Thoracic aorta (tissue), 2 donors: ENCODE measurements at places on chromosomes 16 and 17. TPM values are rescaled to one million over a fixed set of nuclear protein-coding genes. Genes with fewer than 3 reads are reported as not detected.
A peak's percentile ranks its signal among the peaks of the same experiment; 100 is the strongest.

GRCh38 chr17:7864995-7865650 lies 7.3 kb downstream of the CYB5D1 start:
- no peak overlapping the region for H3K4me3 ChIP-seq
- no peaks in the 10 kb centered on the region for H3K4me1 ChIP-seq
- DNase-seq: no peak
- H3K27ac ChIP-seq: no peak overlapping the region

The PERCC1 gene
- not detected for total RNA-seq

The RGS11 gene
- total RNA-seq: 16.8 TPM

The NUFIP2 gene
- 65.8 TPM for total RNA-seq

DNA sequence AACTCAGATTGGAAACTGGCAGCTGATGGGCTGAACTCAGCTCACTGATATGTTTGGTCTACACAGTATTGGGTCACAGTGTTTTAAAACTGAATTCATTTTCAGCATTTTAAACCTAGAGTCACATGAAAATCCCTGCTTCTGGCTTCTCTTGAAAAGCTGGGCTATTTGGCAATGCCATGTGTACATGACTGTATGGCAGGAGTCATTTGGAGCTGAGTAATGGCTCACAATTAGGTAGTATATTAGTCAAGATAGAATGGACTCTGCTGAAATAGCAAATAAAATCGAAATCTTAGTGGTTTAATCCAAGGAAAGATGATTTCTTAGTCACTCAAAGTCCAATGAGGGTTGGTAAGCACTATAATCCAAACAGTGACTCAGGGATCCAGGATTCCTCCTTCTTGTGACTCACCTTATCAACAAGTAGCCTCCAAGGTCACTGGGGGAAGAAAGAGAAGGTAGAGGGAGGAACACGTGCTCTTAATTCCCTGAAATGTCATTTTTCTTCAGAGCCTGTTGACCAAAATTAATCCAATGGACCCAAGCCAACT lies 13.9 kb upstream of the PMP22 start:
- no peaks in the 10 kb centered on the region for H3K36me3 ChIP-seq
- no peak for DNase-seq
- H3K4me3 ChIP-seq: no peak overlapping the region
- H3K27me3 ChIP-seq: no peaks in the 10 kb centered on the region
- no peak overlapping the region for H3K27ac ChIP-seq
- no peaks in the 10 kb centered on the region for H3K4me1 ChIP-seq

- no peaks in the 10 kb centered on the region for H3K27me3 ChIP-seq
- no peak for DNase-seq
- peaks cover 8% of the 10 kb centered on the region for H3K4me1 ChIP-seq
- no peak overlapping the region for H3K27ac ChIP-seq
Measured at GRCh38 chr17:81306491-81306890, 11.4 kb upstream of the SLC38A10 start.

DNA sequence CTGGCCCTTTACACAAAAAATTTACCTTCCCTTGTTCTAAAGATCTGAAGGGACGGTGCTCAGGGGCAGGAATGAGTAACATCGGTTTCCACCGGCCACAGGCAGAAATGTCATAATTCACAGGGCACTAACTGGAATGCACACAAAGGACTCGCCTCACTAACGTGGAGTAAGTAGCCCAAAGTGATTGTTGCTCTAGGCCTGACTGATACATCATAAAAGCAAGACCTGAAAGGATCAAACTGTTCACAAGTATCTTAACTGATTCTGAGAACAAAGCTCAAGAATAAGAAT lies 8.9 kb upstream of the TCF25 start:
- H3K4me1 ChIP-seq: no peaks in the 10 kb centered on the region
- no peaks in the 10 kb centered on the region for H3K36me3 ChIP-seq
- no peaks in the 10 kb centered on the region for H3K27me3 ChIP-seq
- H3K27ac ChIP-seq: no peak overlapping the region
- no peak overlapping the region for H3K4me3 ChIP-seq

The PNMT gene
- 3.1 TPM for total RNA-seq

The SLC16A6 gene
- 0.41 TPM for total RNA-seq

The ZP2 gene
- total RNA-seq: not detected

The SEZ6L2 gene
- total RNA-seq: 1.4 TPM

DNA sequence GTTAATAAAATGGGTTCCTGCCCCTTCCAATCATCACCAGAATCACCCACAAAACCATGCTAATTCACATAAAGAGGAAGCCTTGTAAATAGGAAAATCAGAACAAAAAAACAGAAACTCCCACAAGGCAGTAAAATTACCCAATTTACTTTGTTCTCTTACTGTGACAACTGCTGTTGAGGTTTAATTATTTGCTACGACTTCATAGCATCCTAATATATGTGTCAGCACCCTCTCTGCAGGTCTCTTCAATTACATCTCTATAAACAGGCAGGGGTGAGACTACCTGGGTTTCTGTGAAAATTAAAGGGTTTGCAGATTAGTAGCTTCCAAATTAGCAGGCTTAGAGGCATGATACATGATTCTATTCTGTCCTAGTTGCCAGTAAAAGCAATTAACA lies 2.7 kb downstream of the WDR59 start:
- DNase-seq: no peak
- no peak overlapping the region for H3K27ac ChIP-seq
- H3K36me3 ChIP-seq: no peaks in the 10 kb centered on the region
- no peaks in the 10 kb centered on the region for H3K27me3 ChIP-seq
- no peak overlapping the region for H3K4me3 ChIP-seq
- peaks cover 6% of the 10 kb centered on the region for H3K4me1 ChIP-seq

DNA sequence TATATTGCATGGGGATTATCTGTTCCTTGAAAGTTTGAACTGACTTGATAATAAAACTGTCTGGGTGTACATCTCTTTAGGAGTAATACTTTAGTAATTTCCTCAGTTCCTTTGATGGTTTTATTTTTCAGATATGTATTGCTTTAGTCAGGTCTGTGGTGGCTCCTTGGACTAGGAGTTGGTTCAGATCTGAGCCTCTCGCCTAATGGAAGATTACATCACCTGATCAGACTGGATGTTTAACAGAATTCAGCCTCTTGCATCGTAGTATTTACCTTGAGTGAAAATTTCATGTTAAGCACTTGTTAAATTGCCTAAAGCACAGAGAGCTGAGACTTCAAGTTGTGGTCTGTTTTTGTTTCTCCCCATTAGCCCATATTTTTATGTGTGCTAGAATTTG lies 267.3 kb downstream of the MAP2K4 start:
- no peak overlapping the region for H3K4me3 ChIP-seq
- H3K27me3 ChIP-seq: no peaks in the 10 kb centered on the region
- no peaks in the 10 kb centered on the region for H3K36me3 ChIP-seq
- peak overlapping the region; percentile 51 for H3K27ac ChIP-seq
- DNase-seq: no peak

DNA sequence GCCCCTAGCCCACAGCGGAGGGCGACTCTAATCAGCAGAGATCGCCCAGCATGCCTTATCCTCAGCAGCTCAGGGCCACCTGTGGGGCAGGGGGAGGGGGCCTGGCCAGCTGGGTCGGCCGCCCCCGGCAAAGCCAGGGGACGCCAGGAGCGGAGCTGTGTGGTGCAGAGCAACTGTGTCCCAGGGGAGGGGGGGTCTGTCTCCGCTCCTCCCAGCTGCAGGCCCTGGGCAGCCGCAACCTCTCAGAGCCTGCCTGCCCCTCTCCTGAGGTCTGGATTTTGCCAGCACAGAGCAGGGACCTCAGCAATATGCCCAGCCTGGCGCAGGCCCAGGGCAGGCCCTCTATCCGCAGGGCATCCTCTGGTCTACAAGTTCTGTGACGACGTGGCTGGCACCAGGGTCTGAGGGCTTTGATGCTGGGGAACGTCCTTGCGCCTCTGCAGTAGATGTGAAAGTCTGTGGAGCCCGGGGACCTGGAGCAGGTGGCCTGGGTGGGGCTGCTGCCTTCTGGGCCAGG lies 36.5 kb upstream of the SLC38A10 start:
- peaks cover 13% of the 10 kb centered on the region for H3K4me1 ChIP-seq
- no peak overlapping the region for H3K4me3 ChIP-seq
- no peak for DNase-seq
- H3K36me3 ChIP-seq: no peaks in the 10 kb centered on the region

DNA sequence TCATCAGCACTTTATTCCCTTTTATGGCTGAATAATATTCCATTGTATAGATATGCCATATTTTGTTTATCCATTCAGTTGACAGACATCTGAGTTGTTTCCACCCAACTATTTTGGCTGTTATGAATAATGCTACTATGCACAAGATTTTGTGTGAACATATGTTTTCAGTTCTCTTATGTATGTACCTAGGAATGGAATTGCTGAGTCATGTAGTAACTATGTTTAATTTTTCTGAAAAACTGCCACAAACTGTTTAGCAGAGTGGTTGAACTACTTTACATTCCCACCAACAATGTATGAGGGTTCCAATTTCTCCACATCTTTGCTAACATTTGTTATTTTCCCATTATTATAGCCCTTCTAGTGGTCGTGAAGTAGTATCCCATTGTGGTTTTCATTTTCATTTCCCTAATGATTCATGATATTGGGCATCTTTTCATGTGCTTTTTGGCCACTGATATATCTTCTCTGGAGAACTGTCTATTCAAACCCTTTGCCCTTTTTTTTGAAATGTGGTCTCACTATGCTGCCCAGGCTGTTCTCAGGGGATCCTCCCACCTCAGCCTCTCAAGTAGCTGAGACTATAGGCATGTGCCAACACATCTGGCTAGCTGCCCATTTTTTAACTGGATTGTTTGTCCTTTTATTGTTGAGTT lies 26.3 kb downstream of the SMURF2 start:
- H3K27ac ChIP-seq: no peak overlapping the region
- no peak for DNase-seq
- H3K4me3 ChIP-seq: no peak overlapping the region
- H3K4me1 ChIP-seq: peaks cover 32% of the 10 kb centered on the region
- H3K36me3 ChIP-seq: no peaks in the 10 kb centered on the region
- H3K27me3 ChIP-seq: no peaks in the 10 kb centered on the region

The AANAT gene
- total RNA-seq: not detected

GRCh38 chr17:77264617-77265230 lies 124.0 kb downstream of the SEC14L1 start:
- H3K4me3 ChIP-seq: no peak overlapping the region
- DNase-seq: no peak
- no peak overlapping the region for H3K27ac ChIP-seq
- H3K36me3 ChIP-seq: no peaks in the 10 kb centered on the region
- no peaks in the 10 kb centered on the region for H3K27me3 ChIP-seq

DNA sequence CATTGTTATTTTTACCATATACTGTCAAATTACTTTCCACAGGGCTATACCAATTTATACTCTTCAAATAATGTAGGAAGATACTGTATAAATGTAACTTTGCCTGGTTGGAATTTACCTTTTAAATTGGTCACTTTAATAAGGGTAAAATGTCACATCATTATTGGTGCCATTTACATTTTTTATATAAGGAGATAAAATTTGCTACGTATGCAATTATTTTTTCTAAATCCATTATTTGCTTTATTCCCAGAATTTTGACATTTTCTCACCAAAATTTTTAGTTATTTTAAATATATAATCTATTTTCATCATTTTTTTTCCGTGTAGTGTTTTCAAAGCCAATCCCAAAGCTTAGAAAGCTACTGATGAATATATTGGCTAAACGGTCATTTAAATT lies 664.7 kb downstream of the KCNJ2 start:
- H3K36me3 ChIP-seq: no peaks in the 10 kb centered on the region
- H3K27ac ChIP-seq: no peak overlapping the region
- no peaks in the 10 kb centered on the region for H3K4me1 ChIP-seq
- DNase-seq: no peak
- no peaks in the 10 kb centered on the region for H3K27me3 ChIP-seq
